ENCODE measurements at places on chromosomes 12 and 14.

- DNase-seq, result no peak
These were observed 220.5 kb upstream of the PRICKLE1 start for GRCh38 chr12:42810006-42810405.

DNA sequence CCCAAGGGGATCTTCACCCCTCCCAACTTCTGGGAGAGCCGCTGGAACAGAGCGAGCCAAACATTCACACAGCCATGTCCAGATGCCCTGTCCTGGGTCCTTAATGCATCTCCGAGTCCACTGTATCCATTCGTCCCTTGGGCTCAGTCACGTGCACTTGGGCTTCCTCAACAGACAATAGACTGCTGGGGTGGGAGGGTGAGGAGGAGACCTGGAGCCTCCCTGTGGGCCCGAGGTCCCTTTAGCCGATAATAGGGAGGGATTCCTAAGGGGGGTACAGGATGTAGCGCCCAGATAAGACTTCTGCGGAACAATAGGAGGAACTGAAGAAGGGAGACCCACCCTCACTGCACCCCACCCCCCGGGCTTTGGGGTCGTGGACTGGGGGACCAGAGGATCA lies 6.7 kb downstream of the ARHGEF25 start:
- DNase-seq, result no peak

GRCh38 chr12:101740980-101741379 lies 1.7 kb upstream of the SYCP3 start:
- no peak for DNase-seq

- DNase-seq, result no peak
These were observed 124.3 kb downstream of the FOXN3 start for GRCh38 chr14:89292579-89293313.

GRCh38 chr12:57099047-57099714 lies 10.3 kb downstream of the NAB2 start:
- no peak for DNase-seq

DNA sequence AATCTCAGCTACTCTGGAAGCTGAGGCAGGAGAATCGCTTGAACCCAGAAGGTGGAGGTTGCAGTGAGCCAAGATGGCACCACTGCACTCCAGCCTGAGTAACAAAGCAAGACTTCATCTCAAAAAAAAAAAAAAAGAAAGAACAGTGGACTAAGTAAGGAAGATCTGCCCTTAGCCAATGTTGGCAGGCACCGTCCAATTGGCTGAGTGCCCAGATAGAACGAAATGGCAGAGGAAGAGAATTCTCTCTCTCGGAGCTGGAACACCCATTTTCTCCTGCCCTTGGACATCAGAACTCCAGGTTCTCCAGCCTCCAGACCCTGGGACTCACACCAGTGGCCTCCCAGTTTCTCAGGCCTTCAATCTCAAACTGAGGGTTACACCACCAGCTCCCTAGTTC lies 49.9 kb downstream of the ESR2 start:
- DNase-seq, result no peak

Measured in HTR-8/SVneo (cell line).